ENCODE measurements at places on chromosomes 16 and 17.
A peak's percentile ranks its signal among the peaks of the same experiment; 100 is the strongest.

GRCh38 chr17:21184570-21184969, 29.4 kb downstream of the TMEM11 start:
- no peak for DNase-seq

DNA sequence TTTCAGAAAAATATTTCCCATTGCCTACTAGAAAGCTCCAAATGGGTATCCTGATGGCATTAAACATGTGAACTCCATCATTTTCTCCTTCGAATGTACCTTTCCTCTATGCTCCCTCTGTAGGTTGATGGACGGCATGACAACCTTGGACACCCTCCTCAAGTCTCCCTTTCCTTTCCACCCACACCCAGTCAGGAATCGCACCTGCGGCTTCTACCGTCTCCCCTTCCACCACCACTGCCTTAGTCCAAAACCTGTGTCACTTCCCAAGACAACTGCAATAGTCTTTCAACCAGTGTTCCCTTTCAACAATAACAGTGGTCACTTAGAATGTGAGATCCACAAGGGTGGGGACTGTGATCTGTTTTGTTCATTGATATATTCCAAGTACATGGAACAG, 233.1 kb upstream of the AXIN2 start:
- DNase-seq, result no peak

DNA sequence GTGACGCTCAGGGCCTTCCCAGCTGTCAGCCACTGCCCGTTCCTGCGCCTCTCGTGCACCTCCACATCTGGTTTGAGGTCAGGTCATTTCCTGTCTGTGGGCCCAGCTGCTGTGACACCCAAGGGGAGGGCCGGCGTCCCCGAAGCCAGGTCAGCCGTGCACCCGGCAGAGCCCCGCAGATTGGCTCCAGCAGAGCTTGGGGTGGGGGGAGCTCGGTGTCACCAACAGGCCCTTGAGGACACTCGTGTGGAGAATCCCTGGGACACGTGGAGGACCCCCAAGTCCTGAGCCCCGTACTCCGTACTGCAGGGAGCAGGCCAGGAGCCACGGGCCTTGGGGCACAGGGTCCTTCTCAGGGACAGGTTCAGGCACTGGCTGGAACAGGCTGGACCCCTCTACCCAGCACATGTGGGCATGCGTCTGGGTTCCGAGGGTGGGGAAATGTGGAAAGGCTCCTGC, 4.8 kb downstream of the SPATA2L start:
- DNase-seq, result peak; percentile 18

GRCh38 chr16:28069971-28070794, 6.7 kb upstream of the GSG1L start:
- no peak for DNase-seq

DNA sequence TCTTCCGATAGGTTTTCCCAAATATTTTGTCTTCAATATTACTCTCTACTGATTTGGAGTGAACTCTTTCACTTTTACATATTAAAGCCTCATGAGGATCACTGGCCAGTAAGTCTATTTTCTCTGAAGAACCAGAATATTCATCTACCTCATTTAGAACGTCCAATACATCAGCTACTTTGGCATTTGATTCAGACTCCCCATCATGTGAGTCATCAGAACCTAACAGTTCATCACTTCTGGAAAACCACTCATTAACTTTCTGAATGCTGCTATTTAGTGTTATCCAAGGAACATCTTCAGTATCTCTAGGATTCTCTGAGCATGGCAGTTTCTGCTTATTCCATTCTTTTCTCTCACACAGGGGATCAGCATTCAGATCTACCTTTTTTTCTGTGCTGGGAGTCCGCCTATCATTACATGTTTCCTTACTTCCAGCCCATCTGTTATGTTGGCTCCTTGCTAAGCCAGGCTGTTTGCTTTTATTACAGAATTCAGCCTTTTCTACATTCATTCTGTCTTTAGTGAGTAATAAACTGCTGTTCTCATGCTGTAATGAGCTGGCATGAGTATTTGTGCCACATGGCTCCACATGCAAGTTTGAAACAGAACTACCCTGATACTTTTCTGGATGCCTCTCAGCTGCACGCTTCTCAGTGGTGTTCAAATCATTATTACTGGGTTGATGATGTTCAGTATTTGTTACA, 30.9 kb downstream of the BRCA1 start:
- DNase-seq, result no peak

- DNase-seq, result no peak
Measured at GRCh38 chr16:19104607-19105006, 9.2 kb upstream of the ITPRIPL2 start.

DNA sequence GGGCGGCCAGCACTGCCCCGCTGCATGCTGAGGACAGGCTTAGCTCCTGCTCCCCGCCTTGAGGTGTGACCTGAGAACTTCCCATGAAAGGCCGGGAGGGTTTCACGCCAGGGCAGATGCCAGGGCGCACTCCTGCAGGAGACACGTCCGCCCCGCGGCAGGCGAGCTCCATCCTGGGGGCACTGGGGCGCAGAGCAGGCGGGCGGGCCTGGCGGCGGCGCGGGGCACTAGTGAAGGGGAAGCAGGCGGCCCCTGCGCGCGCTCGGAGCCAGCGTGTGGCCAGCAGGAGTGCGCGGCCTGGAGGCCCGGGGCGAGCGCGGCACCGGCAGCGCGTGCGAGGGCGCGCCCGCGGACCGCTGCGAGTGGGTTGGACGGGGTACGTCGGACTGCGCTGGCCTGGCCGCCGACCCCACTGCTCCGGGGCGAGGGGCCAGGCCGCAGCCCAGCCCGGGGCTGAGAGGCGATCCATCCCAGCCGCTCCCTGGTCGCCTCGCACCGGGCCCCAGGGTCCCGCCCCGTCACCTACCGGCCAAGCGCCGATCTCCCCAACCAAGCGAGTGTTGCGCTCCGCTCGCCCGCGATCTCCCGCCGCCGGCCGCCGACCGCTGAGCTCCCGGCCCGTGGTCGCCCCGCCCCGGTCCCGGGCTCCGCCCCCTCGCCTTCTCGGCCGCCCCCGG, at the start of gene MAP3K14:
MAP3K14 (minus strand) TSS at position 587 of the 677 bp plus-strand sequence. CDS start 26,275 bp downstream, outside the sequence.
- DNase-seq, result peak; percentile 81

- no peak for DNase-seq
Measured at GRCh38 chr16:28532940-28533647, 5.7 kb downstream of the NUPR1 start.

GRCh38 chr16:52499060-52499440, 47.9 kb downstream of the TOX3 start:
- no peak for DNase-seq
